NCI-H460 (cell line): ENCODE measurements at places on chromosomes 13 and 19. TPM values are rescaled to one million over a fixed set of nuclear protein-coding genes. Genes with fewer than 3 reads are reported as not detected.

- DNase-seq, result no peak
These were observed 321.8 kb upstream of the NBEA start for GRCh38 chr13:34620074-34620850.

DNA sequence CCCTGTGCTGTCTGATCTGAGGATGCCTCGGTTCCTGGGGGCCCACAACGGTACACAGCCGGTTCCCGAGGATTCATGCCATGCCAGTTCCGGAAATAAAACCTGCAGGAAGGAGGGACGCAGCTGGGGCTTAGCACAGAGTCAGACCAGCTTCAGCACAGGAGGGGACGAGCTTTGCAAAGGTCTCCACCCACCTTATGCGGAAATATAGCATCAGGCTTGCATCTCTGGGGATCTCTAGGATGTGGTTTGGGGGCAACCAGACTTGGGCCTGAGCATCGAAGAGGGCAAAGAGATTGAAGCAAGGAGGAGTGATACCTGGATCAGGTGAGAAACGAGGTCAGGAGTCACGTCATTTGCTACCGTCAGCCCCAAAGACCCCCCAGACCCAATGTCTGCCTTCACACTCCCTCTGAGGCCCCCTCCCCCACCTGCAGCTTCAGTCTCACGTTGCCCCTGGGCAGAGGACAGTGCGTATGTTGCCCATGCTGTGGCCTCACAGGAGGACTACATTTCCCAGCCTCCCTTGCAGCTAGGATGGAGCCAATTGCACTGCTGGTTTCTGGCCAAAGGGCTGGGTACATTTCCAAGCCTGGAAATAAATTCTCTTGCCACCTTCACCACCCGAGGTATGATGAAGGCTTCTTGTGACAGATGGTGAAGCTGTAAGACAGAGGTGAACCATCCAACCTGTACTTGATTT is 12.1 kb downstream of the TYK2 start:
- DNase-seq, result no peak

GRCh38 chr13:51811046-51811445 is 7.1 kb upstream of the DHRS12 start:
- no peak for DNase-seq

- no peak for DNase-seq
These were observed 51.6 kb upstream of the UBL3 start for GRCh38 chr13:29901710-29902631.

- DNase-seq, result no peak
These were observed 17.1 kb downstream of the MIER2 start for GRCh38 chr19:327291-328024.

COL5A3 gene
- total RNA-seq, result 0.06 and 0.12 TPM in 2 replicates

DNA sequence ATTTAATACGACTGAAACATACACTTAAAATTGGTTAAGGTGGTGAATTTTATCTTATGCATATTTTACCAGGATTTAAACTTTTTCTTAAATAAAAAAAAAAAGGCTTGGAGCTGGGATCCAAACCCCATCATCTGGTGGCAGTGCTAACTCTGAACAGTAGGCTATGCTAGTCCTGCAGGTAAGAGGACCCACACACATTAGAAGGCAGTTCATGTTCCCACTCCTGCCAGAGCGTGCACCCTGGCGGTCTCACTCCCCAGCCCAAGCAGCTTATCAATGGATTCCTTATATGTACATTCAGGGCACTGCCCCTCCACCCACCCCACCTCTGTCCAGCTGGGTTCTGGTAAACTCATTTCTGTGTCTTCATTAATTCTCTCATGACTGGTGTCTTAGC is 31.3 kb upstream of the CEBPA start:
- DNase-seq, result no peak

DNA sequence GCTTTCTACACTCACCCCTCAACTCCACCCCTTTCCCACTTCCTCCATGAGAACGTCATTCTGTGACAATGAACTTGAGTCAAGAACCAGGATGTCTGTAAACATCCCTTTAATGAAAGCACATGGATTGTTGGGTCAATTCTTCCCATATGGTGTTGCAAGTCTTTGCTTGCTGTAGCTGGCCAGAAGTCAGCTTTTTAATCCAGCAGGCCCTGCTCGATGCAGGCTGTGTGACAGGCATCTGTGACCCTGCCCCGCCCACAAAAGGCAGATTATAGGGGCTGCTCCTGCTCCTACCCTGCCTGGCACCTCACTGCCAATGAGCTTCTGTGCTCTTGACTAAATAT is 78.0 kb downstream of the STARD13 start:
- DNase-seq, result no peak

- no peak for DNase-seq
These were observed 42.5 kb downstream of the ARHGEF18 start for GRCh38 chr19:7391218-7391670.

GRCh38 chr13:33636955-33637670 is 180.8 kb upstream of the RFC3 start:
- no peak for DNase-seq

GRCh38 chr13:30022256-30022655 is 171.8 kb upstream of the UBL3 start:
- DNase-seq, result no peak

LINGO3 gene
- 0.30 TPM in 1 of 2 replicates, not detected in the other for total RNA-seq

CRX gene
- not detected in 2 replicates for total RNA-seq

TDRD3 gene
- total RNA-seq, result 14.5 and 18.1 TPM in 2 replicates

- no peak for DNase-seq
These were observed 108.9 kb downstream of the PCCA start for GRCh38 chr13:100197591-100198365.

GRCh38 chr13:33349288-33349985 is 63.9 kb upstream of the STARD13 start:
- DNase-seq, result no peak

SLITRK5 gene
- 4.6 and 5.5 TPM in 2 replicates for total RNA-seq

GRCh38 chr19:28961772-28962500 is 251.0 kb downstream of the UQCRFS1 start:
- DNase-seq, result no peak

GAMT gene
- total RNA-seq, result 9.7 and 10.3 TPM in 2 replicates

- DNase-seq, result no peak
These were observed 22.0 kb downstream of the ITGBL1 start for GRCh38 chr13:101474419-101474957.

DNA sequence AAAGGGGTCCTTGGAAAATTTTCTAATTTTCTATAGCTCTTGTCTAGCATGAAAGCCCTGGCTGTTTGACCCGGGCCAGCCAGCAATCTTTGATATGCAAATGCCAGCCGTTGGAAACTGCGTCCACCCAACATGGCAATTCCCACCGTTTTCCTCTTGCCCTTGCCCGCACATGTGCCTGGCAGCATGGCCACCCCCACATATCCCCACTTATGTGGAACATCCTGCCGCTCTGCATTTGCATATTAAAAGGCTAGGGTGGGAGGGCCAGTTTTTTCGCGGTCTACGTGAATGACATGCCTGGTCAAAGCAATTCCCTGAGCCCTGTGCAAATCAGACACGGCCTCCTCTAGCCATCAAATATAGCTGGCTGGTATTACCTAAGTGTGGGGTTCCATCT is 110.3 kb upstream of the TDRD3 start:
- DNase-seq, result no peak

DNA sequence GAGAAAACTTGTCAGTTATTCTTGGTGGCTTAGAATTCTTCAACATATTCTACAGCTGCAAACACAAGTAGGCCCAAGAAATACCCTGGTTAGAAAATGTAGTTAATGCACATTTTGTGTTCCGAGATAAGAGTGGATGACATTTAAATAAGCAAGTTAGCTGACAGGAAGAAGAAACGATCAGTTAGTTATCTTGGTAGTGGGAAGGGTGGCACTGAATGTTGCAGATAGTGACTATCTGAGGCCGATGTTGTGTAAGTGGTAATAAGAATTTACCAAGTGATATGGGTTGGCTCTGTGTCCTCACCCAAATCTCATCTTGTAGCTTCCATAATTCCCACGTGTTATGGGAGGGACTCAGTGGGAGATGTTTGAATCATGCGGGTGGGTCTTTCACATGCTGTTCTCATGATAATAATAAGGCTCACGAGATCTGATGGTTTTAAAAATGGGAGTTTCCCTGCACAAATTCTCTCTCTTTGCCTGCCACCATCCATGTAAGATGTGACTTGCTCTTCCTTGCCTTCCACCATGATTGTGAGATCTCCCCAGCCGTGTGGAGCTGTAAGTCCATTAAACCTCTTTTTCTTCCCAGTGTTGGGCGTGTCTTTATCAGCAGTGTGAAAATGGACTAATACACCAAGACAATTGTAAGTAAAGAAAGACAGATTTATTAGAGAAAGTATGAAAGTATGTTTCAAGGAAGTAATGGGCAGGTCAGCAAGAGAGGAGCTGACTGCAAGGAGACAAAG is 10.9 kb upstream of the AKAP11 start:
- DNase-seq, result no peak

- no peak for DNase-seq
These were observed 113.4 kb downstream of the UFM1 start for GRCh38 chr13:38463048-38463447.

INSL3 gene
- not detected in 2 replicates for total RNA-seq

SIGLECL1 gene
- total RNA-seq, result not detected in 2 replicates

- DNase-seq, result no peak
These were observed 388.9 kb downstream of the KCNRG start for GRCh38 chr13:50404116-50404515.

DNA sequence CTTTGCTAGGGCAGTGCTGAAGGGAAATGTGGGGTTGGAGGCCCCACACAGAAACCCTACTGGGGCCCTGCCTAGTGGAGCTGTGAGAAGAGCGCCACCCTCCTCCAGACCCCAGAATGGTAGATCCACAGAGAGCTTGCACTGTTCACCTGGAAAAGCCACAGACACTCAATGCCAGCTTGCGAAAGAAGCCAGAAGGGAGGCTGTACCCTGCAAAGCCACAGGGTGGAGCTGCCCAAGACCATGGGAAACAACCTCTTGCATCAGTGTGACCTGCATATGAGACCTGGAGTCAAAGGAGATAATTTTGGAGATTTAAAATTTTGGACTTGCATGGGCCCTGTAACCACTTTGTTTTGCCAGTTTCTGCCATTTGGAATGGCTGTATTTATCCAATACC is 615.4 kb upstream of the MIR17HG start:
- DNase-seq, result no peak

CCDC70 gene
- total RNA-seq, result not detected in 2 replicates

DNA sequence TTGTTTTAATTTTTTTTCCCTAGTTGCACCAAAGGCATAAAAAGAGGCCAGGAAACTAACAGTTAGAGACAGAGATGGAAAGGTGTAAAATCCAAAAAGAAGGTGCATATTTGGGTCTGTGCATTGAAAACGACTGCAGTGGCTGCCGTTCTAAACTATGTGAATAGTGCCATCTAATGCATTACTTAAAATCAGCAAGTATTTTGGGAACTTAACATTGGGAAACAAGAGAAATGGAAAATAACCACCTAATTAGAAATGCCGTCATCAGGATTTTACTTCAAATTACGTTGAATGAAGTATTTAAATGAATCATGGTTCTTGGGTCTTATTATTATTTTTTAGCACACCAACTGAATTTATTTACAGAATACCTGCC is 189.5 kb upstream of the MIR17HG start:
- no peak for DNase-seq

- no peak for DNase-seq
These were observed 9.6 kb downstream of the PRR22 start for GRCh38 chr19:5774921-5775320.

DNA sequence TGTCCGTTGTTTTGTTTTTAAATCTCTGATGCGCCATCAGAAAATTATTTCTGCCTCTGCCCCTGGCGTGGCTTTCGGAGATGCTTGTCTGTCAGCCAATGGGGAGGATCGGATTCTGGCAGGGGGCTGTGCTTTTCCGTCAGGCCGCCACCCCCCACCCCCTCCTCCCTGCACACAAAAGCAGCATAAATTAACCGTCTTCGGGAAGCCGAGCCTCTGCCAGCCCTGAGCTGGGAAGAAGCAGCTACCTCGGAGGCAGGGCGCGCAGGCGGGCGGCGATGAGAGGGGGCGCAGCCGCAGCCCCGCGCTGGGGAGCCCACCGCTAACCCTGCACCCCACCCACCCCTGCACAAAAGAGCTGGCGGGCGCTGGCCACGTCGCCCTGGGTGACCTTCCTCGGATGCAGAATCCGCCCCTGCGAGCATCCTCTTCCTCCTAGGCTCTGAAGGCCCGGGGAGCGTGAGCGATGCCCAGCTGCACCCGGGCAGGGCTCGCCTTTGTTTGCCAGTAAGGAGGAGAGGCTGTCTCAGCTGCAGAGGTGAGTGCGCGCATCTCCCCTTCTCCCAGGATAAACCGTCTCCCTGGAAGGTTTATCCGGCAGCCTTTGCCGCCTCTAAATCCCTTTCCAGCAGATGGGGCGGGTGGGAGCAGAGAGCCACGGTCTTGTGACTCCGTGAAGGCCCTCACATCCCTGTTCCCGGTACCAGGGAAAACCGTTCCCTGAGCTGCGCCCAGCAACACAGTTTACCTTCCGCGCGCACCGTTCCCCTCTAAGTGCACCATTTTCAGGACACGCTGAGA is at the start of gene ATCAY:
TSS of gene ATCAY (plus strand) at position 215 of the 801 bp plus-strand sequence. CDS start 5,083 bp downstream, outside the sequence.
- DNase-seq, result no peak

ZNF20 gene
- total RNA-seq, result 0.75 and 1.7 TPM in 2 replicates

TUBA3C gene
- total RNA-seq, result not detected in 2 replicates

DNA sequence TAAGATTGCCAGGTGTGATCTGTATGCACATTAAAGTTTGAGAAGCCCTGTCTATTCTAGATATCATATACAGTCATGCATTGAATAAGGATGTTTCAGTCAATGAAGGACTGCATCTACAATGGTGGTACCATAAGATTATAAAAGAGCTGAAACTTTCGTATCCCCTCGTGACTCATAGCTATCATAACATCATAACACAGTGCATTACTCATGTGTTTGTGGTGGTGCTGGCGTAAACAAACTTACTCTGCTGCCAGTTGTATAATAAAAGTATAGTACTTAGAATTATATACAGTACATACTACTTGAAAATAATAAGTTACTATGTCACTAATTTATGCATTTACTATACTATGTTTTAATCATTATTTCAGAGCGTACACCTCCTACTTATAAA is 489.3 kb downstream of the GPC6 start:
- peak; percentile 1 for DNase-seq

DNA sequence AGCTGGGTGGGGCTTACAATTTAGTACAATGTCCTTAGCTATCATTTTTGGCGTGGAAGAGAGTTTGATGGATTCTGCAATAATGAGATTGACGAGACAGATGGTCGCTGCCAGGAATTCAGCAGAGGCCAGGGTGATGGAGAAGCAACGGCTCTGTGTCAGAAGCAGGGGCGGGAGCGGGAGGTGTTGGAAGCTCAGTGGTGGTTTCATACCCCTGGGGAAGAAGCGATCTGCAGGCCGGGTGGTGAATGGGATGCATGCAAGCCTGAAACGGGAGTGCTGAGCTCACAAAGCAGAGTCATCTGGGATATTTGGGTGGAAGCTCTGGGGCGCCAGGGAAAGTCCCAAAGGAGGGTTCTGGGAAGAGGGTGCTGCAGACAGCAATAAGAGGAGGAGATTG is 370.8 kb downstream of the ZNF536 start:
- no peak for DNase-seq

DNA sequence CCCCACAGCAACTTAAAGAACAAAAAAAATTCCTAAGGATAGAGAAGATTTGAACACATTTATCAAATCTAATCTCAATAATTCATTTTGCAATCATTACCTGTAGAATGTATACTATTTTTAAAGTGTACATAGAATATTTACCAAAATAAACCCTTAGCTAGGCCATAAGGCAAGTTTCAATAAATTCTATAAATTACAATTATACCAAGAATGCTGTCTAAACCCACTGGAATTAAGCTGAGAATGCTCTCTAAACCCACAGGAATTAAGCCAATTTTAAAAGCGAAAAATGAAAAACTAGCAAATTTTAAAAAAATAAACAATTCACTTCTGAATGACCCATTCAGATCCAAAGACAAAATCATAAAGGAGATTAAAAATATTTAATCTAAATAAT is 540.4 kb upstream of the NBEA start:
- DNase-seq, result no peak

FTL gene
- total RNA-seq, result 10,502 and 11,625 TPM in 2 replicates
